T1000 (cell line): ENCODE measurements at places on chromosomes 3 and 15.

DNA sequence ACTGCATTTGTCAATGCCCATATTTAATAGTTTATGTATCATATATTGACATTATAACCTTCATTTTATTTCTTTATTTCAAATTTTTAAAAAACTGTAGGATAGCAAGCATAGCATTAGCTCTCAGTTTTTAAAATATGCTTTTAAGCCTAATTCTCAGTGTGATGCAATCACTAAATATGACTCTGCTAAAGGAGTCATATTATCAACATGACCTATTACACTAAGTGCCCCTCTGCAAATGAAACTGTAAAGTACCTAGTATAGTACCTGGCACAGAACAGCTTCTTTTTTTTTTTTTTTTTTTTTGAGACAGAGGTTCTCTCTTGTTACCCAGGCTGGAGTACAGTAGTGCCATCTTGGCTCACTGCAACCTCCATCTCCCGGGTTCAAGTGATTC lies 179.4 kb upstream of the CGNL1 start:
- no peak for DNase-seq

- no peak for DNase-seq
Measured at GRCh38 chr15:66702787-66703539, 927 bp downstream of the SMAD6 start.

DNA sequence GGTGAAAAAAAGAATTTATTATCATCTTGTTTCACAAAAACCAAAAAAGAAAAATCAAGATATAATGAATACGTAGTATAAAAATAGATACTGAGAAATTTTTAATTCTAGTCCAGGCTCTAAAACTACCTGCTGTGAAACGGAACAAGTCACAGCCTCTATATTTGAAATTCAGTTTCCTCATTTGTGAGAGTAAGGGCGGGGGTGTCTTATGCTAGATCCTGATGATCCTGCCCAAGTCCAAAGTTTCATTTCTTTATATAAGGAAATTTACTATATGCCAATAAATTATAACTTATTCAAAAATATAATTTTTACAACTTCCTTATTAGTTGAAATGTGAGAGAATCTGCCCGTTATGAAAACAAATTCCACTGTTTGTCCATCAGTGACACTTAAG lies 385.7 kb downstream of the CGGBP1 start:
- no peak for DNase-seq

GRCh38 chr3:162142511-162142910 lies 645.9 kb downstream of the OTOL1 start:
- no peak for DNase-seq

- peak; percentile 10 for DNase-seq
Measured at GRCh38 chr3:19885468-19885867, 48.5 kb downstream of the EFHB start.

GRCh38 chr15:85722374-85723152 lies 72.2 kb downstream of the KLHL25 start:
- DNase-seq, result no peak

DNA sequence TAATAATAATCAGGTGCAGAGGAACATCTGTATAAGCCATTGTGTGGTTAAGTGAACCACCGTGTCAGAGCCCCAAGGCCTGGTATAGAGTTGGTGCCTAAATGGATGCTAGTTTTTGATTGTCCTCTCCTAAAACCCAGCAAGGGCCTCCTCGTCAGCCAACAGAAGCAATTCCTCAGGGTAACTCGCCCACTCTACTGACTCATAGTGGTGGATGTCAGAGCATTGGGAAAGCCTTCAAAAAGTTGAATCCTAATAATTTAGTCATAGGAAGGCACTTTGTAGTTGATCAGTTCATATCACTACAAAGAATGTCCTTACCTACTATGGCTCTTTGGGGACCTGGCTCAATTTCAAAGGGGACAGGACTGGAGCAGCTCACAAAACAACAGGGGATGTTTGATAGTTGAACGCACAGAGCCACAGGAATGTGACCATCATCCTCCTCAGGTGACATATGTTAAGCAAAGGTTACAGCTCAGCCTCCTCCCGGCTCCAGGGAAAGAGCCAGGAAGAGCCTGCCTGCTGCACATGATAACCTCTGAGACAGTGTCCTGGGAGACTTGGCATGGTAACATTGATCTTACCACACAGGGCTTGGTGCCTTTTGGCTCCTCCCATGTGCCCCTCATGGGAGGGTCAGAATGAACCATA lies 338.7 kb downstream of the CLSTN2 start:
- no peak for DNase-seq

DNA sequence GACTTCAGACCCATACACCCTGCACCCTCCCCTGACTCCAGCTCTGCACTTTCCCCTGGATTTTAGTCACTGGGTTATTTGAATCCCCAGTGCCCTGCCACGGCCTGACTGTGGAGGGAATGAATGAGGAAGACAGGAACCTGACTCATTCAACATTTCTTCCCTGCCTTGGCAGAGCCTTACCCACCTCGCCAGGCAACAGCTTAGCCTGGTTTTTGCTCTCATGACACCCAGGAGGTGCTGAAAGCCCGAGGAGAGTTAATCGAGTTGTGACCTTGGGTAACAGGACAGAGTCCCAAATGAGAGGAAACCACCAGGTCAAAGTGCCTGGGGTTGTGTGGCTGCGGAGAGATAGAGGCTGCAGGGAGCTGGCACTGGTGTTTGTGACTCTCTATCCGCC lies 128.3 kb downstream of the SMAD6 start:
- DNase-seq, result peak; percentile 41

GRCh38 chr3:190619761-190620160 lies 105.9 kb downstream of the IL1RAP start:
- DNase-seq, result no peak

DNA sequence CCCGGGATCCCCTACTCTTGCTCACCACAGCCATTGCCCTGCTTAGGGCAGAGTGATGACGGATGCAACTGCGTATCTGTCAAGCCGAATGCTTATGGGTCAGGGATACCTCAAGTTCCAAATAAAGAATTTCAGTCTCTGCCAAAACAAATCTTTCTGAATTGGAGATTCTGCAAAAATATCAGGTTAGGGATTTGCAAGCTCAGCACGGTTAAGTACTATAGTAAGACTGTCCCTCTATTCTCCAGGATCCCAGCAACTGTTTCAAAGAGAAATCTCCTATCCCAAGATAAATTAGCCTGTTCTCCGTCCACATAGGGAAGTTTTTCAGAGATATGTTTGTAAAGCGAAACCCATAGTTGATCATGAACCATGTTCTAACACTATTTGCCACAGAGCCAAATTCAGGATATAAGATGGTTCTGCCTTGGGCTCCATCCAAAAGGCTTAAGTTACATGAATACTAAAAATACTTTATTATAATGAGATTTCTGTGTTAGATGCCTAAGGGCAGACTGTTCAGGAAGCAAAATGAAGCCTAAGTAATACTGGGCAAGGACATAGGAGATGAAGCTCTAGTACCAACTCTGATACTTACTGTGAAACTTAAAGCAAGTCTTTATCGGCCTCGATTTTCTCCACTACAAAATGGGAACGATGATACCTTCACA lies 100.1 kb upstream of the LPP start:
- no peak for DNase-seq

DNA sequence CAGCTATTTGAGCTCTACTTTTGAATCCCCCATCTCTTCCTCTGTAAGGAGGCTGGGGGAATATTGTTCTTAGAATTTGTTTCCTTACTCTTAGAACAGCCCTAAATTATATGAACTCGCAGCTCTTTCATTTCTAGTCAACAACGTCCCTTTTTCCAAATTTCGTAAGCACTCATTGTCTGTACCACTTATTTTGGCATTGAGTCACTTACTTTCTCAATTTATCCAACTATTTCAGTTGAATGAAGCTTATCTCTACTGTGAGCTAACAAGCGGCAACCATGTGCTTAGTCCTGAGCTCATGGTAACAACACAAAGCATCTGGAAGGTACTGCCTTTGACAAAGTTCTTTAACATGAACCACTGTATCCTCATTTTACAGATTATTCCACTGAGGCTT lies 191.1 kb downstream of the GREM1 start:
- no peak for DNase-seq

DNA sequence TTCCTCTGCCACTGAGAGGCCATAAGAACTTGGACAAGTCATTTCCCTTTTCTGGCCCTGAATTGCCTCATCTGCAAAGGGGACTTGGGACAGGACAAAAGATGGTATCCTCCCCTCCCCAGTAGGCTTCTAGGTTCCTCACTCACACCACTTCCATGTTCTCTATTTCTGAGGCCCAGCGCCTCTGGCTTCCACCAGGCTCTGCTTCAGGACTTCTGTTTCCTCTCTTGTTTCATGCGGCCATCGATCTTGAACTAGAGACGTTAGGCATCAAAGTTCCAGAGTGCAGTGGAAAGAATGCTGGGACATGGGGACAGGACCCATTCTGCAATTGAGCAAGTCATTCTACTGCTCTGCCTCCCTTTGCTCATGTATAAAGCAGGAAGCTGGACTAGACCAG lies 1.7 kb downstream of the TM4SF4 start:
- DNase-seq, result no peak

GRCh38 chr15:40747685-40748631 lies 7.1 kb downstream of the RMDN3 start:
- DNase-seq, result no peak

- peak; percentile 28 for DNase-seq
Measured at GRCh38 chr3:188594139-188594538, 440.2 kb downstream of the LPP start.

DNA sequence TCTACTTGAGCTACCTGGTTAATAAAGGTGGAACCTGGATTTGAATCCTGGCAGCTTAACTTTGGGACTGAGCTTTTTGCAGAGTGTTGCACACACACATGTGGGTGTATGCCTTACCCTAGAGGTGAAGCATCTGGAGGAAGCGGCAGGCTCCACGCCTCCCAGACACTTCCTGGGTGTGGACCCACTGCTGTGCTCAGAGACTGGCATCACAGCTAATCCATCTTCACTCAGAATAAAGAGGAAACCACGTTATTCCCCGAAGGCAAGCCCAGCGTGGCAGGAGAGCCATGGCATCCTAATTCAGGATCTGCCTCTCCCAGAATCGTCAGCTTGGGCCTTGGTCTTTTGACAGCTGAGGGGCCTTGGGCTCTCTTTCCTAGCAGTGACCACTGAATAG lies 25.5 kb downstream of the CCDC13 start:
- DNase-seq, result no peak

- no peak for DNase-seq
Measured at GRCh38 chr15:32729700-32730395, 12.0 kb downstream of the GREM1 start.

GRCh38 chr15:66948294-66948693 lies 117.1 kb upstream of the SMAD3 start:
- peak; percentile 42 for DNase-seq

GRCh38 chr3:145183261-145183660 lies 977.7 kb downstream of the PLOD2 start:
- DNase-seq, result no peak

DNA sequence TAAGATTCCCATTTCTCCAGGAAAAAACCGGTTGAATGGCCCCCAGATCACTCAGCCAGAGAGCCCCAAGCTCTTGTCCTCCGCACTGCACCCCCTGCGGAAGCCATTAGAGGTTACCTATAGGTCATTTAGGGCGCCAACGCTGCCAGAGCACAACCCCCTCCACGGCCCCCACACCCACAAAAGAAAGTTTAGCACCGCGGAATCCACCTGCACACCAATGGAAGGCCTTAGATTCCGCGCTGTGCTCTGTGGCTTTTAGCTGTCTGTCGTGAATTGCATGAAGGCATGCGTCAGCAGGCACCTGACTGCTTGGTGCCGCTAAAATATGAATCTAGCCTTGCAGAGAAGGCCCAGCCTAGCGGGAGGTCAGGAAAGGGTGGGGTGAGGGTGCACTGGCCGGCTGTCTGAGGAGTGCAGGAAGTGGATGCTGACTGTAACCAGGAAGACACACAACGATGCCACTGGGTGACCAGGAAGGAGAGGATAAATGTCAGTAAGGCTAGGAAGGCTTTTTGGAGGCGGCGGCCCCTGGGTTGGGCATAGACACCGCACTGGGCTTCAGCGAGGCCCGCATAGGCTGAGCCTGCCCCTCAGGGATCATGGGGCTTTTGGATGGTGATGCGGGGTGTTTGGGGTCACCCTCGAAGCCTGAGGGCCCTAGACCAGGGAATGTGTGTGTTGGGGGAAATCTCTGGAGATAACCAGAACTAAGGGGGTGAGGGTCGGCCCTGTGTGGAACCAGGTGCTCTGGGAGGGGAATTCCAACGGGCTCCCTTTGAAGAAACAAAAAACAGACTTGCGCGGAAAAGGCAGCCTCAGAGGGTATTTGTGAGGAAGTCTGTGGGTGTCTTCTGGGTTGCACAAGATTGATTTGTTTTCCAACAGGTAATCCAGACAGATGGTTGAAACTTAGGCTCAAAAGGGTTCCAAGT lies 976 bp upstream of the NUP210 start:
- DNase-seq, result no peak

GRCh38 chr3:113242096-113242581 lies 30.8 kb downstream of the BOC start:
- DNase-seq, result no peak
